Glomerular endothelial cell (primary cell): ENCODE measurements at places on chromosomes 1 and 21. TPM values are rescaled to one million over a fixed set of nuclear protein-coding genes. Genes with fewer than 3 reads are reported as not detected.

- no peak for DNase-seq
These were observed 9.3 kb upstream of the DHRS3 start for GRCh38 chr1:12627296-12627695.

AIRE gene
- total RNA-seq = not detected in 2 replicates

DNA sequence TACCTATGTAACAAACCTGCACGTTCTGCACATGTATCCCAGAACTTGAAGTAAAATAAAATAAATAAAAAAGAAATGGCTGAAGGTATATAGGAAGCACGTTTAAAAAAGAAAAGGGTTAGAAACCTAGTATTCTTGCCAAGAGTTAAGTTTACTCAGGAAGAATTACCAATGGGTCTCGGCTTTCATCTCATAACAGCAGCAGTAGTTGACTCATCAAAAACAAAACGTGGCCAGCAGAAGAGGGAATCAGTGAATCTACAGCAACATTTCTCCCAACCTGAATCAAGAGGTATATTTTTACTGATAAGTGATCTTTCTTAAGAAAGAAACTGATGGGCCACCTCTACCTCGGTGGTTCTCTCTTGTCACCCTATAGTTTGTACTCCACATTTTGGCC lies 340.3 kb downstream of the BRINP2 start:
- DNase-seq = no peak

ANKRD65 gene
- total RNA-seq = 0.34 TPM in 1 of 2 replicates, not detected in the other

DNA sequence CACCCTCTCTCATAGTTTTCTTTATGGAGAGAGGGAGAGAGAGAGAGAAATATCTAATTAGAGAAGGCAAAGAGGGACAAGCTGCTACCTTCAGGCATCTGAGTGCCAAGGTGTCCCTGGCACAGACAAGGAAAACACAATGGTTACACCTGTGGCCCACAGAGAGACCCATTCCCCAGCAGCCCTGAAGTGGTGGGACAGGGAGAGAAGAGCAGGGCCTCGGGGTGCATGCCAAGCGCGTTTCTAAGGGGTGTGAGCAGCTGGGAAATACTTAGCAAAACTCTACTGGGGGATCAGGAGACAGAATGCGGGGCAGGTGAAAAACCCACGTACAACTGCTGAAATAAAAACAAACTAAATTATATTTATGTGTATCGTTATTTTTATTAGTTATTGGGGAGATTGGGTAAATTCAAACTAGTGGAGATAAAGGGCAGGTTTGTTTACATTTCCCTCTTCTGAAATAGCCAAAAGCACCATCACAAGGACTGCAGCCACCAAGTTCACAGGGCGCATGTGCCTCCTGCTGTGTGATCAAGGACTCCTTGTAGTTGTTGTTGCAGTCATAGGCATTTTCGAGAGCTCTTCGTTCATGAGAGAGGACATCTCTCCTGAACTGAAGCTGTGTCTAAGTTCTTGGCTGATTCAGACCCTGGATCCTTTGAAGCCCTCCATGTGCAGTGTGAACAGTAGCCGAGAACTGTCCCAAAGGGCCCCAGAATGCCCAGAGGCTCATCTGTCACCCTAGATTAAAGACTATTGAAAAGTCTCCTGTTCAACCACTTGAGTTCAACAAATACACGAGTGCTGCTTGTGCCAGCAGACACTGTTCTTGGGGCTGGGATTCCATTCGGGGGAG lies 737 bp upstream of the SERPINC1 start:
- DNase-seq = no peak

DNA sequence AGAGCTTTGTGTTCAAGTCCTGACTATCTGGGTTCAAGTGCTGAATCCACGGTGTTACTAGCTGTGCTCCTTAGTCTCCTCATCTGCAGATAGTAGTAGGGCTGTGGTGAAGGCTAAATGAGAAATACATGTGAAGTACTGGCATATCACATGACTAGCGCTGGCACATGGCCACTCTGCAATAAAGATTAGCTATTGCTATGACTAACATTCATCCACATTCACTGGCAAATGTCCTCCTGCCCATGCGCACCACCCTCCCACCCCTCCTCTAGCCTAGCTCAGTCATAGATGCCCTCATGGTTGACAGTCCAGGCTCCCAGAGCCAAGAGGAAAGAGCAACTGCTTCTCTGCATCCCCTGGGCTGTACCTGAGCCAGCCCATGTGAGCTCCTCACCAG lies 8.5 kb upstream of the COL8A2 start:
- no peak for DNase-seq

DNA sequence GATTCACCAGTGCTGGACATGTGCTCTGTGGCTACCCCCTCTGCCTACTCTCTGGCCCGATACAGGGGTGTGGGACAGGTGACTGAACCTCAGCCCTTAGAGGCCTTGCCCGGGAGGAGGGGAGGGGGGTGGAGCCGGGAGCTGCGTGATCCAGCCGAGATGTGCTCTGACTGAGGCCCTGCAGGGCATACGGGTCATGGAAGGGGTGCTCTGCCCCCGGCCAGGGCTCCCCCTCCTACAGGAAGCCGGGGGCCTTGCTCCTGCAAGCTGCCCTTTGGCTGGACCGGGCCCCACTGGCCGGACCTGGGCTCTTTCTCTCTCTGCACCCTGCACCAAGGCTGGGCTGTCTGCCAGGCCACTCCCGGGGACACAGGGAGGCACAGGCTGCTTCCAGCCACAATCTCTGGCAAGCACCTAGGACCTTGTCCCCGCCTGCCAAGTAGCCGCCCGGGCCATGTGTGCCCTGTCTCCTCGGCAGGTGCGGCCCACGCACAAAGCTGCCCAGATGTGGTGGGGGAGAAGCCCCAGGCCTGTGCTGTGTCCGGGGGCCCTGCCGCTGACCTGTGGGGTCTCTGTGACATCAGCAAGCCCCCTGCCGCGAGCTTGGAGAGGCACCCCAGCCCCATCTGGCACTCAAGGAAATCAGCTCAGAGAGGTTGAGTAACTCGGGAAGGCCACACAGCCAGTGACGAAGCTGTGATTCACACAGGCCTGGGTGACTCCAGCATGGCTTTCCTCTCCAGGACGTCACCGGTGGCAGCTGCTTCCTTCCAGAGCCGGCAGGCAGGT lies 1.5 kb downstream of the SCNN1D start:
- no peak for DNase-seq

DNA sequence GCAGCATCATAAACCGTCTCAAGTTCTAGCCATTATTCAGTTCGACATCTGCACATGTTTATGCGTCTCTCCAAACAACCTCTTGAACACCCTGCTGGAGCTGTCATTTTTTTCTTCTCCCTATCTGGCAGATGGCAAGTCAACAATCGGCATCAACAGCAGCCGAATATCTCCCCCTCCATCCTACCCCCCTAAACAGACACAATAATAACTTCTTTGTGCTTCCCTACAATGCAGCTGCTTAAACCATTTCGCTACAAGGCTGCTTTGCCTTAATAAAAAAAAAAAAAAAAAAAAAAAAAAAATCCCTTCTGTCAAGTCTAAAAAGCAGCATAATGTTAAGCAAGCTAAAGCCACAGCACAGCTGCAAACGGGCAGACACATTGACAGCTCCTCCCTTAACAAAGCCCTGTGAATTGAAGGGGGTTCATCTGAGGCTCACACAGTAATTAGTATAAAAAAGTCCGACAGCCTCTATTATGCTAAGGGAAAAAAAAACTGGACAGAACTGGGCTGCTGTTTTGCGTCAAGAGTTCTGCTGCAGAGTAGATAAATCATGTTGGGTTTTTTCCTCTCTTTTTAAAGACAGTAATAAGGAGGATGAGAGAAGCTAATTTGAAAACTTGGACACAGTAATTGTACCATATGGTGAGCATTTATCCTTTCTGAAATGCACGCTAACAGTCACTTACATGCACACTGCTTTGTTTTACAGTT lies 136.4 kb downstream of the AKT3 start:
- DNase-seq = no peak

GRCh38 chr1:84008631-84009030 lies 9.7 kb upstream of the TTLL7 start:
- DNase-seq = no peak

PDPN gene
- total RNA-seq = 4.2 and 14.8 TPM in 2 replicates

DNA sequence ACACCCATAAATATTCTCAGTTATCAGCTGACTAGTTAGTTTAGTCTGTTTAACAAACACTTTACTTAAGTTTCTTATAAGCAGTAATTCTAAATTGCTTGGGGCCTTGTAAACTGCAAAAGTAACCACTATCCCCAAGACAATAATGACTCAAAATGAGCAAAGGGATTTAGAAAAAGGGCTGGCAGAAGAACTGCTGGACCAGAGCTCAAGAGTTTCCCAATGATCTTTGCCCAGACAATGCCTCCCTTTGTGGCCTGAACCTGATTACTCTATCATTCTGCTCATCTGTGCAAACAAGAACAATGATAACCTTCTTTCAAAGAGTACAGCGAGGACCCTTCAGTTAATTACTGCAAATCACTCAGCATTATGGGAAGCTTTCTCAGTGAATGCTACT lies 123.5 kb downstream of the TIAM1 start:
- no peak for DNase-seq

- DNase-seq = no peak
These were observed 10.8 kb upstream of the LSM10 start for GRCh38 chr1:36408479-36408878.

CSF3R gene
- total RNA-seq = not detected in 2 replicates

LIPI gene
- not detected in 2 replicates for total RNA-seq

- no peak for DNase-seq
These were observed 54.6 kb upstream of the POU3F1 start for GRCh38 chr1:38101037-38101785.

ADAM30 gene
- total RNA-seq = not detected in 2 replicates

GRCh38 chr1:65284229-65284628 lies 25.1 kb upstream of the DNAJC6 start:
- DNase-seq = no peak

NR1I3 gene
- total RNA-seq = not detected in 2 replicates

CGN gene
- total RNA-seq = 0.12 and 0.58 TPM in 2 replicates

DNA sequence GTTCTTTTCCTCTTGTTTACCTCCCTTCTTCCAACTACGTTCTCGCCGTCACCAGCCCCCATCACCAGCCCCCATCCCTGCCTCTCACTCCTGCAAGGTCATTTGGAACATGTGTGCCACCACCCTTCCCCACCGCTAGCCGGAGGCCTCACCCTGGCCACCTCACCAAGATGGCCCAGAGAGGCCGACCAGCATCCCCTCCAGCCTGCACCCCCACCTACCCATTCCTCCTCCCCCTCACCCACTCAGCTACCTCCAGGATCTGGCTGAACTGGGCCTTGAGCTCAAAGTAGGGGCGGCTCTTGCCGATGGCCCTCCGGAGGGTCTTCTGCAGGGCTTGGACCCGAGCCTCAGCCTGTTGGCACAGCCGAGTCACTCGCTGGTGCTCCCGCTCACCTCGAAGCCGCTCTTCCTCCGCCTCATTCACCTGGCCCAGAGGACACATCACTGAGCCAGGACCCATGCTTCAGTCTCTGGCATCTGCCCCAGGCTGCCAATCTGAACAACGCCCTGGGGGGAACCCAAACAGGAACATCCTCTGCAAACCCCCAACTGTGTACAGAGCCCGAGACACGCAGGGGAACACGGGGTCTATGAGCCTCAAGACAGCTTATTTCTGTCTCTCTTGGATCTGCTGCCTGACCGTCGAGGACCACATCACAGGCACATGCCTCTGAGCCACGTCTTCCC lies 12.8 kb downstream of the SH3BP5L start:
- DNase-seq = no peak

DNA sequence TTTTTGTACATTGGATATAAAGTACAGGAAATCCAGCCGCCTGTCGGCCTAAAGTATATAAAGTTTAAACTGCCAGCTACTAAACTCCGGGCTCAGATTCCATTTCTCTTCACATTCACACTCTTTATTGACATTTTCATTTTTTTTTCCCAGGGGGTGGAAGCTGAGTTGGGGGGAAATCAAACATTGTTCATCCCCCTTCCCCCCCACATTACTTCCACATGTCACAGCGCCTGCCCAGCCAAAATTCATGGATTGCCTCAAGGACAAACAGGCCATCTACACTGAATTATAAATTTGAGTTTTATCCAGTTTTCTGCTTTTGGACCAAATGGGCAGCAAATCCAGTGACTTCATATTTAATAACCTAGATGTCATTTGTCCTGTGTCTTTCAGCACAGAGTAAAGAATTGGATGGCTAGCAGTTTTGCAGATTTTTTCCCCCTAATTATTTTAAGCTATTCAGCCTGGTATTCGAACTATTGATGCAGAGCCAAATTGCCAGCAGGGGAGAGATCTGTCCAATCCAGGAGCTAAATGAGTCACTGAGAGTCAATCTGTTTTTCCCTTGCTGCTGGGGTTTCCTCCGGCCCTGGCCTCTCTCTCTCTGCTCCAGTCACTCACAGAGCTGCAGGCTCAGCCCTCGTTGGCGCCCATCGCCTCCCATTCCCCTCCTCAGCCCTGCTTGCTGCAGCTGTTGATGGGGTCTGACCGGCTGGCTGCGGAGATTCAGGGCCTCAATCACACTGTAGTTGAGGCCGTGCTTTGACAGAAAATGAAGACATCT lies 98.0 kb downstream of the LMO4 start:
- DNase-seq = no peak

- DNase-seq = no peak
These were observed 1.8 kb upstream of the DUSP12 start for GRCh38 chr1:161747801-161748200.

DNA sequence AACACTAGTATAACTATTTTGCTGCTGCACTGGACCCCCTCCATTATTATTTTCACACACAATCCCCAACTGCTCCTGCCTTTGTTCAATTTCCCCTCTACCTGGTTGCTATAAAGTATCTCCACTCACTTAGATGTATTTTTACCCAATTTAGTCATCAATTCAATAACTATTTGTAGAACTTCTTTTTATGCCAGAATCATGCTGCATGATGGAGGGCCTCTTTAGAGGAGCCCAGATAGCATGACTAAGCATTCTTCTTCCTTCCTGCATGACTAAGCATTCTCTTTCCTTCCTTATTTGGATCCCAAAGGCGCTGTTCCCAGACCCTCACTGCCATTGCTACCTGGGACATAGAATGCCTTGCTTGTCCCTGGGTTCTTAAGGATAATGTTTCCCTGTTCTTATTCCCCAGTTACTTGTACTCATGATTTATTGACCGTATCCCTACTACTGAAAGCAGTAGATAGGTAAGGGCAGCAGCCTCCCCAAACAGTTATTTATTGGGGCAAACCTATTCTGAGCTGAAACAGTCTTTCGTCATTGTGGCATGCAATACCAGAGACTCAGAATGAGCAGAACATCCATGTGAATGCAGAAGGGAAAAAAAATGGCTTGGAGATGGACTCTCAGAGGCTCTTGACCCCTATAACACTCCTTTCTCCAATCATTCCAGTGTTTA lies 89.3 kb upstream of the AKT3 start:
- no peak for DNase-seq

- DNase-seq = no peak
These were observed 57.3 kb upstream of the DIRAS3 start for GRCh38 chr1:68107771-68108170.
